ENCODE measurements at places on chromosomes 16 and 17. TPM values are rescaled to one million over a fixed set of nuclear protein-coding genes. Genes with fewer than 3 reads are reported as not detected.

IRX3 gene
- 2.1 TPM for total RNA-seq

DPEP3 gene
- total RNA-seq = not detected

NAGS gene
- total RNA-seq = 25.3 TPM

KRTAP4-7 gene
- not detected for total RNA-seq

GPRC5C gene
- total RNA-seq = 15.5 TPM

FN3K gene
- 4.5 TPM for total RNA-seq

CHST5 gene
- total RNA-seq = not detected

CA4 gene
- total RNA-seq = not detected

SYT17 gene
- total RNA-seq = 1.3 TPM

EPX gene
- not detected for total RNA-seq

RNF227 gene
- 7.8 TPM for total RNA-seq
